Stimulated activated CD4-positive, alpha-beta T cell treated with anti-CD3 and anti-CD28 coated beads, Interleukin-15, amount 100 ng/mL, for 24 hours (primary cell): ENCODE measurements at places on chromosomes 6 and 20.

DNA sequence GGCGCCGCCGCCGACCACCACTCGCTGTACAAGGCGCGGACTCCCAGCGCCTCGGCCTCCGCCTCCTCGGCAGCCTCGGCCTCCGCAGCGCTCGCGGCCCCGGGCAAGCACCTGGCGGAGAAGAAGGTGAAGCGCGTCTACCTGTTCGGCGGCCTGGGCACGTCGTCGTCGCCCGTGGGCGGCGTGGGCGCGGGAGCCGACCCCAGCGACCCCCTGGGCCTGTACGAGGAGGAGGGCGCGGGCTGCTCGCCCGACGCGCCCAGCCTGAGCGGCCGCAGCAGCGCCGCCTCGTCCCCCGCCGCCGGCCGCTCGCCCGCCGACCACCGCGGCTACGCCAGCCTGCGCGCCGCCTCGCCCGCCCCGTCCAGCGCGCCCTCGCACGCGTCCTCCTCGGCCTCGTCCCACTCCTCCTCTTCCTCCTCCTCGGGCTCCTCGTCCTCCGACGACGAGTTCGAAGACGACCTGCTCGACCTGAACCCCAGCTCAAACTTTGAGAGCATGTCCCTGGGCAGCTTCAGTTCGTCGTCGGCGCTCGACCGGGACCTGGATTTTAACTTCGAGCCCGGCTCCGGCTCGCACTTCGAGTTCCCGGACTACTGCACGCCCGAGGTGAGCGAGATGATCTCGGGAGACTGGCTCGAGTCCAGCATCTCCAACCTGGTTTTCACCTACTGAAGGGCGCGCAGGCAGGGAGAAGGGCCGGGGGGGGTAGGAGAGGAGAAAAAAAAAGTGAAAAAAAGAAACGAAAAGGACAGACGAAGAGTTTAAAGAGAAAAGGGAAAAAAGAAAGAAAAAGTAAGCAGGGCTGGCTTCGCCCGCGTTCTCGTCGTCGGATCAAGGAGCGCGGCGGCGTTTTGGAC lies 2.0 kb downstream of the SOX4 start:
- peak; percentile 30 for DNase-seq

DNA sequence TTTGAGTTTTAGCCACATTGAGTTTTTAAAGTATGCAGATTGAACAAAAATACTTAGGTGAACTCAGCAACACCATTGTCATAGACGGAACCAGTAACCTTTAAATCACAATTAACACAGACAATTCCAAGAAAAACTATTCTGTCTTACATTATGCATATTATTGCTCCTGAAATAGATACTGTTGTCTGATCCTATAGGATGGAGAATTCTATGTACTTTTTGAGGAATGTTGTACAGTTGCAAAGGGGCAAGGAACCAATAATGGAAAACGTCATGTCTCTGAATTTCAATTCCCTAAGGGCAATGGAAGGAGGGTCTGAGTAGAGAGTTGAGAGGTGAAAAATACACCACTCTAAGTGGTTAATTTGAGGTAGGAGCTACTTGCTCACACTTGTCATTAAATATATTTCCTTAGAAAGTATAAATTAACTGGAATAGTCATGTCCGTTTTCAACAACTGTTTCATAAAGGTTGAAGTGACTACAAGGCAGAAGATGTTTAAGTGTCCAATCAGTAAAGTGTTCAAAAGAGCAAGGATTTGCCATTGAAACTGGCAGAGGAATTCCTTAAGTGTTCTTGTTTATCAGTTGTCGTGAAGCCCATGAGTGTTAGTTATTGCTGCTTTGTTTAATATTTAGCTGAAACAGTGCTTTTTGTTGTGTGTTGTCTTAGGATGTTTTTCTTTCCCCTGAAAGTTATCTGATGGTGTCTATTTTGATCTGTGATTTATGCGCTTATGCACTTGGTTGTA lies 1.3 kb downstream of the NKAIN2 start:
- DNase-seq: no peak

- DNase-seq: no peak
Observed at GRCh38 chr20:50831622-50832021, 36.8 kb downstream of the BCAS4 start.

DNA sequence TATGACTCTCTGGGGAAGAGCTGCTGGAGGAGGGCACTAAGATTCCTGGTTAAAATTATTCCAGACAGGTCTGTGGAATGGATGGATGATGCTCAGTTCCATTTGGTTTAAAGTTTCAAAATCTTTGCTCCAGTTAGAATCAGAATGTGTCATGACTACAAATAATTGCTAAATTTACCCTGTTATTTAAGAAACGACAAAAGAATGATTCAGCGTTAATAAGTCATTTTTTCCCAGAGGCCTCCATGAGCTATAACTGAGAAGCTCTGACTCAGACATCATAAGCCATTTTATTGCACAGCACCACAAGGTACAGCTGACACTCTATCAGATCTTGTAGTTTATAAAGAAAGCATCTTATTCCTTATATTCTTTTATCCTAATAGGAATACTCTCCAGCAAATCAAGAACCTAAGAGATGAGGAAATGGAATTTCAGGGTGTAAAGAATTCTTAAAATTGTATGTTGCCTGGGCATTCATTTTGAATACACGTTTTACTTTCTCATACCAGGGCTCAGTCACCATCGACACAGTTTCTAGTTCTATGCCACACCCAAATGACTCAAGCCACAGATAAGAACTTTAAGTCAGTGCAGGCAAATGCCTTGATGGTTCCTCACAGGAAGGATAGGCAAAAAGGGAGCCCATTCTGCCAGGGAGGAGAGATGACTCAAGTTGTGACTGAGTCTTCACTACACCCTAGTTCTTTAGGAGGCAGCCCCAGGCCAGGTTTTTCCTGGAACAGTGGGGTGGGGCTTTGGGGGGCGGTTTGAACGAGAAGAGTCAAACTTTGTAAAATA lies 636.0 kb downstream of the MMUT start:
- no peak for DNase-seq
